ENCODE measurements at places on chromosomes 4 and X.

DNA sequence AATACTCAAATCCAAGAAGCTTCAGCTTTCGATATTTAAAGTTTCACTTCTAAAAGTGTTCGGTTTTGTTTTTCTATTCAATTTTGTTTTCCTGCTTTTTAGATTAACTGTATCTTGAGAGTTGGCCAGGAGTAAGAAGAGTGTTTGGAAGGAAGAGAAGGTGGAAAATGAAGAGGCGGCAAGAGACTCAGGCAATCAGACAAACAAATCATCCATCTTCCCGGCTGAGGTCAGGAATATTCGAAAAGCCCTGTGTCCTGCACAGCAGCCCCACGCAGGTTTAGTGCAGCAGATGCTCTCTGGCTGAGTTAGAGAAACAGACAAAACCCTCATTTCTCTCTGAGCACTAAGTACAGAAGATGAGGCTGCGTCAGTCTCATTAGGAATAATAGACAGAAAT is 330.3 kb upstream of the NOCT start:
- DNase-seq, result no peak

DNA sequence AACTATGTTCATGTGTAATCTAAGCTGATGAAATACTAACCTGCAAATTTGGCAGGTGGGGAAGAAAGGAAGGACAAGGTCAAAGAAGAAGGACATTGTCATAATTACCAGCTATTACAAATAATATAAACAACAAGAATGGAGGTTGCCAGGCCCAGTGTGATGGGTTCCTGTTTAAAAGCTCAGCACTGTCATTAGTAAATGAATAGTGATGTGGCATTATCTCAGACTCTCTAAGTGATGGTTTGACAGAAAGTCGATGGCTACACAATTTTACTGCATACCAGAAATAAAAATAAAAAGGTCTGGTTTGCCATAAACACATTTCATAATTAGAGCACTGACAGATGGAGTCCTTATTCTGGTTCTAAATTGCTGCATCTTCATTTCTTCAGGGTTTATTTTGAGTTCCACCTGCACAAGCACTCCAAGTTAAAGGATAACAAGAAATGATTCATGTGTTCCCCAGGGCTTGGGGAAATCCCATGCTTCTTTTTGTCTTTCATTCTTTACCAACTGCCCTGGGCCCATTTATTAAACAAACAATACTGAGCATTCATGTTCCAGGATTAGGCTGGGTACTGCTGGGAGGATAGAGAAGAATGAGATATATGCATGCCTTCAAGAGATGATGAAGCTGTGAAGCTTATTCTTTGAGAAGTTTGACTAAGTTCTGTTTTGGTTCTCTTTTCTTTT is 367.8 kb upstream of the RASGEF1B start:
- no peak for DNase-seq

- DNase-seq, result no peak
Measured at GRCh38 chr4:42646999-42647541, 9.8 kb downstream of the ATP8A1 start.

DNA sequence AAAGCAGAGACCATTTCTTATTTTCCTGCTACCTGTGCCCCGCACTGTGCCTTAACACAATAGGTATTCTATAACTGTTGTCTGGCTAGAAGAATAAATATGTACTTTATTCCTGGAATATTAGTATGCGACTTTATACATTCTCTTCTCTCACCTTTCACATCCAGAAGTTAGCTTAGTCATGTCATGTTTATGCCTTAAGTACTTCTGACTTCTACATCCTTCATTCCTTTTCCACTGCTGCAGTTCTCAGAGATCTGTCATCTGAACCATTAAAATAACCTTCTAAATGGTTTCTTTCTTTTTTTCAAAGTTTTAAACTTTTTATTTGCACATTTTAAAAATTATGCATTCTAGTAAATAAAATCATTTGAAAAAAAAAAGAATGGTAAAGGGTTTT is 34.4 kb downstream of the KIF4A start:
- no peak for DNase-seq

GRCh38 chr4:4606321-4606720 is 64.5 kb upstream of the STX18 start:
- no peak for DNase-seq

DNA sequence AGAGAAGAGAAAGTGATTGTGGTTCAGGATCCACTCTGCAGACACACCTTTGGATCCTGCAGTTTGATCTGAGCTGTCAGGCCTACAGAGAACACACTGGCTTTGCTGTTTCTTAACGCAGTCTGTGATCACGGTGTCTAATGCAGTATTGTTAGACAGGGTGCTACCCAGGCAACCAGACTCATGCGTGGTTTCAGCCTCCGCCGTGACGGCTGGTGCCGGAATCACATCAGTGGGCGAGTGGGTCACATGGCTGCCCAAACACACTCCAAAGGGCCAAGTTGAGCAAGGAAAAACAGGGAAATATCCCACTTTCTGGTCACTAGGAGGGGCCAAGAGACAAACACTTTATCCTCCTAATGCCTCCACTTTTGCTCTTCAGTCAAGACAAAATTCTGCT is 27.5 kb downstream of the CCDC149 start:
- no peak for DNase-seq

DNA sequence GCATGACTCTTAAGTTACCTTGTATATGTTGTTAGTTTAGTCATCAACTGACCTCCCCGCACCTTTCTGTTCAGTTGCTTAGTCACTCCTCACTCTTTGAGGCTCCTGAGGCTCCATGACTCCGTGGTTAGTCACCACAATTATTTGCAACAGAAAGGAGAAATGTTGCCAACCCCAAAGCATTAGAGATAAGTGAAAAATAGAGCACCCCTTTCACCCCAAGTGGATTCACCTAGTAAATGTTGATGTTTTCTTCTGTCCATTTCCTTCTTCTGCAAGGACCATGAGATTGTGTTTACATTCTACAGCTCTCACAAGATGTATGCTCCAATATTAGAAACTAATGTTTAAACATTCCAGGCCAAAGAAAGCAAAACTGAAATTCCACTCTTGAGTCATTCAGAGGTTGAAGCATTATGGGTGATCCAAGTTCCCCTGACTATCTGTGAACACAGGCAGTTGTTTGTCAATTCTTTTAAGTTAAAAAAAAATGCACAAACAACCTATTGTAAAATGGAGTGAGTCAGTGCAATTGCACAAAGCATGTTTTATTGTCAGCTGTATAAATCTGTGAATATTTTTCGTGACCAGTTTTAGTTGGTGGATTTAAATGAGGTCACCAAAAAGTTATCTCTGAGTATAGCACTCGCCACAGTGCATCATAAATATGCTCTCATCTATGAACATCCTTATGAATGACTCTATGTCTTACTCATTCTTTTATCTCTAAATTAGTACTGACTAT is 552.4 kb upstream of the MAGEB2 start:
- no peak for DNase-seq

- no peak for DNase-seq
Measured at GRCh38 chr4:187849556-187850225, 145.9 kb upstream of the ZFP42 start.

DNA sequence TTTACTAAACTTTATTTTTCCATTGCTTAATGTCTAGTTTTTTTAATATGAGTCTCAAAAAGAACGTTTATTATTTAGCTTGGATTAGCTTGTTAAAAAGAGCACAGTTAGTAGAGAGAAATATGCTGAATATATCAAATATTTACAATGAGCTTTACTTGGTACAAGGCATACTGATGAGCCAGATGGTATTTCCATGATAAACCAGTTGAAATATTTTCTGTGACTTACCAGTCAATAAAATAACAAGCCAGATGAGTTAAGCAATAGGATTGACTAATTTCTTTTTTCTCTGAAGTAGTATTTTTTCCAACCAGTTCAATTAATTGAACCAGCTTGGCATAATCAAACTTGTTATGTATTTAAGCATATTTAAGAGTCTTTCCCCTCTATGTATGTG is 134.1 kb downstream of the KLHL34 start:
- DNase-seq, result no peak

DNA sequence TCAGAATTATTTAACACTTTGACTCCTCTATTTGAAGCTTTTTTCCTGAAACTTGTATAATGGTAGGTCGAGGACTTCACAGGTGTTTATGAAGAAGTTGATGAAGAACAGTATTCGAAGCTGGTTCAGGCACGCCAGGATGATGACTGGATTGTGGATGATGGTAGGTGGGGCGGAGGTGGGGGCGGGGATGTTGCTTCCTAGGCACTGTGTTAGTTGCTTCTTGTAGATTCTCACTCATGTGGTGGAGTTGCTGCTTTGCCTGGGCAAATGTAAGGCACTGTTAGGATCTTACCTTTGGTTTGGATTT is 9.4 kb downstream of the POLA1 start:
- DNase-seq, result no peak

GRCh38 chrX:107826238-107827029 is 768 bp downstream of the MID2 start:
- DNase-seq, result peak; percentile 14

DNA sequence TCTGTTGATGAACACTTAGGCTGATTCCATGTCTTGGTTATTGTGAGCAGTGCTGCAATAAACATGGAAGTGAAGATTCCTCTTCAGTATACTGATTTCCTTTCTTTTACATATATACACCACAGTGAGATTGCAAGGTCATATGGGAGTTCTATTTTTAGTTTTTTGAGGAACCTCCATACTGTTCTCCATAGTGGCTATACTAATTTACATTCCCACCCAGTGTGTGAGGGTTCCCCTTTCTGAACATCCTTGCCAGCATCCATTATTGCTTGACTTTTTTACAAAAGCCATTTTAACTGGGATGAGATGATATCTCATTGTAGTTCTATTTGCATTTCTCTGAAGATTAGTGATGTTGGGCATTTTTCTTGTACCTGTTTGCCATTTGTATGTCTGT is 80.5 kb upstream of the GALNT7 start:
- DNase-seq, result no peak

DNA sequence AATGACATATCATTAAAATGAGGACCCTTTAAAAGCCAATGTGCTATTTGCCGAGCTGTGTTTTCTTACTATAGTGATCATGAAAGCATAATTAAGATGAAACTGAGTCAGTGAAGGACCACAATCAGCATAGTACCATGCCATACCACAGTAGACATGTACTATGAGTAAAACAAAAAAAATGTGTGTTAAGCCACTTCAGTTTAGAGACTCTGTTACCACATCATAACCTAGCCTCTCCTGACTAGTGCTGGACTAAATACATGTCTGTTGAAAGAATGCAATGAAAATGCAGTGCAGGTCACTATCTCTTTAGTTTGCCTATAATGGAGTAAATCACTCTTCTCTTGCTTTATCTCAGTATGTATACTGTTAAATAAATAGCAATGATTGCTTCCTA is 12.3 kb upstream of the DDX53 start:
- DNase-seq, result no peak

- no peak for DNase-seq
Measured at GRCh38 chr4:185468999-185469398, 2.5 kb downstream of the CCDC110 start.

- no peak for DNase-seq
Measured at GRCh38 chr4:19259920-19260319, 991.8 kb upstream of the SLIT2 start.

- no peak for DNase-seq
Measured at GRCh38 chrX:12412561-12412960, 274.3 kb downstream of the FRMPD4 start.

All from activated gamma-delta T cell (primary cell).